WTC11 (cell line): ENCODE measurements at places on chromosomes 6 and 20.
A peak's percentile ranks its signal among the peaks of the same experiment; 100 is the strongest.

DNA sequence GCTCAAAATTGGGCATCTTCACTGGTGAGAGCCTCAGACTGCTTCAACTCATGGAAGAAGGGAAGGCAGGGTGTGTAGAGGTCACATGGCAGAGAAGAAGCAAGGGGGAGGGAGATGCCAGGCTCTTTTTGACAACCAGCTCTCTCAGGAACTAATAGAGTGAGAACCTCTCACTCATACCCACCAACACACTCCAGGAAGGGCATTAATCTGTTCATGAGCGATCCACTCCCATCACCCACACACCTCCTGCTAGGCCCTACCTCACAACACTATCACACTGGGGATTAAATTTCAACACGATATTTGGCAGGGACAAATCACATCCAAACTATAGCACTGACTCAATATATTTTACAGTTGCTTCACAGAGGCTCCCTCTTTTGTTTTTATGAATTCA is 2.0 kb downstream of the MSH5 start:
- DNase-seq = no peak

DNA sequence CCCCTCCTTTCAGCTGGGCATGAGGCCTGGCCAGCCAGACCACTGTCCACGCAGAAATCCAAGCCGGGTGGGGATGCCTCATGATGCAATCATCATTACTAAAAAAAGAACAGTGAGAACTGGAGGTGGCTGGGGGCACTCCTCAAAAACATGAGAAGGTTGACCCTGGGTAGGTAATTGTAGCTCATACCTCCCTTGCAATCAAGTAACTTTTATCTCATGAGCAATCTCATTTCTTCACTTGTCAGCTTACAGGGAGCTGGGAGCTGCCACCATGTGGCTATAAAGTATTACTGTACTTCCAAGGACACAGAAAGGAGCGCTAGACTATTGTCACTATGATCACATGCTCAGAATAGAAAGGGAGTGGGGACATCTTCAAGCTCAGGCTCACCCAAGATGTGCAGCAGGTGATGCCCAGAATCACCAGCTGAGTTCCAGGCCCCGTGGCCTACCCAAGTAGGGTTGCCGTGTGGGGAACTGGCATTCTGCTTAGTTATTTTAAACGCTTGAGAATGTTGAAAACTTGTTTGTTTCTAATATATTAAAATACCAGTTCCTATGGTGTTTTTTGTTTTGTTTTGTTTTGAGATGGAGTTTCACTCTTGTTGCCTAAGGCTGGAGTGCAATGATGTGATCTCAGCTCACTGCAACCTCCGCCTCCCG is 3.0 kb upstream of the CDH26 start:
- no peak for DNase-seq

GRCh38 chr6:7021301-7021700 is 86.5 kb upstream of the RREB1 start:
- no peak for DNase-seq

GRCh38 chr20:61554617-61555016 is 302.6 kb downstream of the CDH4 start:
- no peak for DNase-seq

- no peak for DNase-seq
These were observed 179.8 kb downstream of the ERMARD start for GRCh38 chr6:169931261-169931660.

GRCh38 chr6:46128476-46128875 is 1.3 kb upstream of the ENPP4 start:
- DNase-seq = no peak

GRCh38 chr6:28117386-28118050 is 6.9 kb upstream of the ZSCAN16 start:
- DNase-seq = no peak

- DNase-seq = peak; percentile 46
These were observed 45.5 kb upstream of the HLA-E start for GRCh38 chr6:30443657-30444450.

DNA sequence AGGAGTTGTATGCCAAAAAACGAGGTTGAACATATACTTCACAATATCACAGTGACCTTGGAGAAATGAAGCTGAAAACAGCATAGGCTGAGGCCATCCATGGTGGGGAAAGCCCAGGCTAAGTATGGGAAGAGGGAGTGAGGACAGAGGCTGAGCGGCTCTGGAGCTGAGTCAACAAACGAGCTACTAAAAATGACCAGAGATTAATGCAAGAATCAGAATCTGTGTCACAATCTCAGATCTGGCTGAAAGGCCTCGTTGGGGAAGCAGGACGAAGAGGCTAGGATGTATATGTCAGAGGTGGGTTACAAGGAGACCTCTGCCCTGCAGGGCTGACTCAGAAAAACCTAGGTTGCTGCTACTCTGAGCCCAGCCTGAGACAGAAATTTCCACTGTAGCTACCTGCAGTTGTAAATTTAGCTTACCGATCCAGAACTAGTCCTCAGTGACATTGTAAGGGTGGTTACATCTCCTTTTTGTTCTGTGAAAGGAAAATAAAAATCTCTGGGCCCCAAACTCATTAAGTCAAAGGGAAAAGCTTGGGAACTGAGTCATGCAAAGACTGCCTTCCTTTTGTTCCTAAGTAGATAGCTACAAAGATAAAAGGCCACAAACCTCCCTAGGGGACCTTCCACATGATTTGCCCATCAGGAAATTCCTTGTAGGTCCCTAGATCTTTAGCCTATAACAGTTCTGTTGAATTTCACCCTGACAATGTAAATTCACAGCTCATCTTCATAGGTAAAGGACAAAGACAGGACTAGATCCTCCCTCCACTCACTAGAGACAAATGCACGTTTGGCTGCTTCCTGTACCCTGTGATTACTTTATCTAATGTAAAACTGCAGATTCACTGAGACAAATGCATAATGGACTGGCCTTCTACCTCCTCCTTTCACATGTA is 8.5 kb upstream of the TUBB2A start:
- DNase-seq = no peak

DNA sequence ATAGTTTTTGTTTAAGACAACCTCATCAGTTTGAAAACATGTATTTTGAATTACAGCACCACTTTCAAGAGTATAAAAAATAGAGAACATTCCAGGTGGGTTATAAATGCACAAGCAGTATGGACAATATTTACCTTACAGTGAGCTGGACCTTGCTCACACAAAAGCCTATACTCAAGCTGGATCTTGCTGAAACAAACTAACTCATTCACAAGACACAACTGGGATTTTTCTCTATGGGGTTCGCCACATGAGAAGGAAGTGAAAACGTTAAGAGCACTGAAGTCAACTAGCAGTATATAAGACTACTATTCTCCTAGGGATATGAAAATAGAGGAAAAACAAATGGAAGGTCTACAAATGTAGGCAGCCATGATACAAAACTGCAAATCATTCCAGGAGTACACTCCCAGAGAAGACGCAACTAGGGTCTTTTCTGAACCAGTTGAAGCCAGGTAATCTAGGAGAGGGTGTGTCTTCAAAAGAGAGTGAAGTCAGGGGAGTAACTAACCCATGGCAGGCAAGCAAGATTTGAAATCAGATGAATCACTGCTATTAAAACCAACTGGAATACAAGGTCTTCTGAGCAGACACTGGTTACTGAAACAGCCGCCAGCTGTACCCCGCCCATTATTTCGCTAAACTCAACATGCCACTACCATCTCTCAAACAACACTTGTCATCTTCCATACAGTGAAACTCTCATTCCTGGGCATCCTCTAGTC is 26.5 kb downstream of the STAU1 start:
- no peak for DNase-seq

GRCh38 chr6:10972196-10972595 is 71.9 kb downstream of the ELOVL2 start:
- DNase-seq = no peak

DNA sequence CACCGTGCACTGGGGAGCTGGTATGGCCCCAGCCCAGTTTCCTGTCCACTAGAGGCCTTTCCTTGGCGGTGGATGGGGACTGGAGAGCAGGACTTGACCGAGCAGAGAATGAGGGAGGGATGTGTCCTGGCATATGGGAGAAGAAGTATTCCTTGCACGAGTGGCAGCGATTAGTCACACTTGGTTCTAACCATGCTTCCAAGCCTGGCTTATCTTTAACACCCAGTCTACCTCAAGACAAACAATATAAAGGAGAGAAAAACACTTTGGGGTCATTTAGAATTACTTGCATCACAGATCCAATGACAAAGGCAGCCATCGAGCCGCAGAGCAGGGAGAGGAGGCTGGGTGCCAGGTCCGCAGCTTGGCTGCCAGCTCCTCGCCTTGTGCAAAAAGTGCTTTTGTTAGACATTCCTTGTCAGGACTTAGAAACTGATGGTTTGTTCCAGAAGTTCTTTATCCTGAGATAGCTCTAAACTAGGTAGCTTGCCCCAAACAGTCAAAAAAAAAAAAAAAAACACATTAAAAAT is 214.9 kb upstream of the GMDS start:
- DNase-seq = no peak

- DNase-seq = no peak
These were observed 14.2 kb upstream of the SLCO4A1 start for GRCh38 chr20:62627901-62628612.

- no peak for DNase-seq
These were observed 6.0 kb upstream of the IER3 start for GRCh38 chr6:30750379-30750668.

- DNase-seq = no peak
These were observed 35.7 kb downstream of the COX4I2 start for GRCh38 chr20:31673435-31673834.

DNA sequence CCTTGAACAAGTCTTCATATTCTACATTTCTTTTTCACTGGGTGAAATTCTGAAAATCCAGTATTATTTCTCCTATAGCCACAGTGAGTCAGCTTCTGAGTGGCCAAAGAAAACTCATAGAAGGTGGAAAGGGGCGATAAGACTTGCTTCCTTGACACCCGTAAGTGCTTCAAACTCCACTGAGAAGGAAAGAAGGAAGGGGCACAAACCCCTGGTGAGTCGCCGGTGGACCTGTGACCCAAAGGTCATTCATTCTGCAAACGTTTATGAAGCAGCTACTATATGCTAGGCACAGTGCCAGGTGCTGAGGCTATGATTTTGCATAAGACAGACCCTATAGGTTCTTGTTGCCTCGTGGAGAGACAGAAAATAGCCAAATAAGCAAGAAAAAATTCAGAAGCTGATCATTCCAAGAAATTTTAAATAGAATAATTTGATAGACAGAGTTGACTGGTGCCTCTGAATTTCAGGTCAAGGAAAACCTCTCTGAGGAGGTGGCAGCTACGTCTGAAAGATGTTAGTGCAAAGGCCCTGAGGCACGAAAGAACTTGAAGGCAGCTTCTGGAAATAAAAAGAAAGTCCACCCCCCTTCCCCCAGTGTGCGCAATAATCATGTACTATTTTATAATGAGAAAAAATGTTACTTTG is 118.2 kb downstream of the CD24 start:
- no peak for DNase-seq
